ENCODE measurements at places on chromosomes 5 and 9.

DNA sequence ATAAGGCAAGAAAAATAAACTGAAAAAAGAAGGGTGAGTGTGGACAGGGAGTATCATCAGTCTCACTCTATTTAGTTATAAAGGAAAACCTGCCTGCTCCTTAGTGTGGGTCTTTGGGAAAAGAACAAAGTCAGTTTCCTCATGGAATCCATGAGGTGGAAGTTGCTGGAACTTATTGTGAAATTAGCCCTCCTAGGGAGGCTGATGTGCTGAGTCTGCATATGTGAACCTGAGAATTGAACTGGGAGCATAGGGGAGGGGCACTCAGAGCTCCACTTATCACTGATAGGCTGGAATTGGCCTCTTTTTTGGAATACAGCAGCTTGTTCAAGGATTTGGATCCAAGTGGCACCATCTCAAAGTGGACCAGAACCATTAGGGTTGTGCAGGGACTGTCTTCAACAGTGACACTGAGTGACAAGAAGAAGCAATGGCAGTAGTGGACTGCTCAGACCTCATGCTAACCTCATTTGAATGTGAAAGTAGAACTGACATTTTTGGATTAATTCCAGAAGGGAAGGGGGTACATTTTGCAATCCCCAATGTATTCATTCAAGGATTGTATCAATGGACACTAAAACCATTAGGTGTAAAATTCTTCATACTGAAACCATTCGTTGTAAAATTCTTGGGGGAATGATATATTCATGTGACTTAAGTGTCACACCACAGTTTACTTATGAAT is 103.6 kb upstream of the KLF9 start:
- H3K27ac ChIP-seq: no peak overlapping the region
- DNase-seq: no peak
- no peak overlapping the region for H3K4me3 ChIP-seq
- H3K36me3 ChIP-seq: no peaks in the 10 kb centered on the region
- peaks cover 4% of the 10 kb centered on the region for H3K27me3 ChIP-seq

DNA sequence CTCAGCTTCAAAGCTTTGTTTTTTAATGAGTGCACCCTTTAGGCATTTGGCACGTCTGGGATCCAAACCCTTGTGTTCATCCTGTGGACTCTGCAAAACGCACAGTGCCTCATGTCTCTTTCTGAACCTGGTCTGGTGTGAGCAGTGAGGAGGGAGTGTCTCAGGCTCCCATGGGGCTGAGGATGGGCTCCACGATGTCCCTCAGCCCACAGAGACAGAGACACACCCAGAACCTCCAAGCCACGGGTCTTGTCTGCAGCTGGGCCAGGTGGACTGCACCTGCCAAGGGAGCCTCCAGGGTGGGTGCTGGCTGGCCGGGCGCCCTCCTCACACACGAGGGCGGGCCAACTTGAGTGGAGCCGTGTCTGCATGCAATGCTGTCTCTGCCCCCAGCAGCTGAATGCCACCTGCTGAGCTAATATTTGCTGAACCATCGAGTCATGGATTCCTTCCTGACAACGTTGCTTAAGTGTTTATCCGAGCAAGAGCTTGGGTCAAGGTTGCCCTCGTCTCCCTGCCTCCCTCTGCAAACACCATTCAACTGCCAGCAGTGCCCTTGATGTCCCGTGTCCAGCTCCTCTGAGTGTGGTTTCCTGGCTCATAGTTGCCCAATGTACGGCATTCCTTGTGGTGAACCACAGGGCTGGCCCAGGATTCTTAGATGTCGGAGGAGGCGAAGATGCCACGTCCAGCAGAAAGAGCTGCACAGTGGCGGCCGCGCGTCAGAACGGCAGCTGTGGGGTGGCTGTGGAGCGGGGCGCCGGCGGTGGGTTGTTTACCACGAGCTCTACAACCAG is 31.4 kb upstream of the LPCAT1 start:
- H3K27me3 ChIP-seq: no peaks in the 10 kb centered on the region
- no peak overlapping the region for H3K27ac ChIP-seq
- H3K4me3 ChIP-seq: no peak overlapping the region
- DNase-seq: no peak
- peaks cover 13% of the 10 kb centered on the region for H3K4me1 ChIP-seq

DNA sequence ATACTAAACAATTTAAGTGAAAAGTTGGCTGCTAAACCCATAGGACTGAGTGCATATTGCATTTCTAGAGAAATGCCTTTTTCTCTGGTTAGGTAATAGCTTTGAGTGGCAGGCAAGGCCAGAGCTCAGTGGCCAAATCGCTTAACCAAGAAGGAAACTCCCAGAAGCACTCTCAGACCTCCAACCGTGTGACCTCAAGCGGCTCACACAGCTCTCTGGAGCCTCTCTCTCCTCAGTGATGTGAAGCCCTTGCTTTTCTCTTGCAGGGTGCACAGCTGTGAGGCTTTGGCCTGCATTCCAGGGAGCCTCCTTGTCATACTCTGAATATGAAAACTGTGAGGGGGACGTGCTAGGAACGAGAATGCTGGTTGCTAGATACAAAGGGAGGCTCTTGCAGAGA is 106.7 kb downstream of the INSYN2B start:
- H3K27me3 ChIP-seq: no peaks in the 10 kb centered on the region
- peaks cover 11% of the 10 kb centered on the region for H3K4me1 ChIP-seq
- H3K36me3 ChIP-seq: no peaks in the 10 kb centered on the region
- no peak overlapping the region for H3K4me3 ChIP-seq
- no peak overlapping the region for H3K27ac ChIP-seq

GRCh38 chr9:70927530-70927929 is 193.9 kb downstream of the TRPM3 start:
- no peaks in the 10 kb centered on the region for H3K4me1 ChIP-seq
- no peaks in the 10 kb centered on the region for H3K36me3 ChIP-seq
- no peak overlapping the region for H3K27ac ChIP-seq

GRCh38 chr5:110823571-110823970 is 84.8 kb downstream of the SLC25A46 start:
- no peaks in the 10 kb centered on the region for H3K4me1 ChIP-seq
- no peaks in the 10 kb centered on the region for H3K36me3 ChIP-seq
- no peaks in the 10 kb centered on the region for H3K27me3 ChIP-seq
- H3K4me3 ChIP-seq: no peak overlapping the region
- no peak overlapping the region for H3K27ac ChIP-seq
